ENCODE measurements at places on chromosomes 5 and 9. TPM values are rescaled to one million over a fixed set of nuclear protein-coding genes. Genes with fewer than 3 reads are reported as not detected.

- DNase-seq, result no peak
These were observed 22.3 kb downstream of the PDE8B start for GRCh38 chr5:77232574-77233358.

DNA sequence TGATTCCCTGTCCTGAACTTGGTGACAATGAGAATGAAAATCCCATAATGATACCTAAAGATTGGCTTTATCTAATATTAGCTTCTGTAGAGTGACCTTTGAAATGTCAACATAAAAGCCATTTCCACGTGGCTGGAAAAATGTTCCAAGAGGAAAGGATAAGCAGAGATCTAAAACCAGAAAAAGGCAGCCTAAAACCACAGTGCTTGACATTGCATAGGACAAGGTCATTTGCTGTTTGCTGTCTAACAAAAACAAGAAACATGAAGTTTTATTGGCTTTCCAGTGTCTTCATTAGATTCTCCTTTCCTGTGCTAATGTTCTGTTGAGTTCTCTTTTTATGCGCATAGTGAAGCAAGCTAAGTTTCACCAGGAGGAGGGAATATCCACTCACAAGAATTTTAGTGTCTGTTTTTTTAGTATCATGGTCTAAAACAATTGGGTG lies 44.6 kb downstream of the CPEB4 start:
- no peak for DNase-seq

DNA sequence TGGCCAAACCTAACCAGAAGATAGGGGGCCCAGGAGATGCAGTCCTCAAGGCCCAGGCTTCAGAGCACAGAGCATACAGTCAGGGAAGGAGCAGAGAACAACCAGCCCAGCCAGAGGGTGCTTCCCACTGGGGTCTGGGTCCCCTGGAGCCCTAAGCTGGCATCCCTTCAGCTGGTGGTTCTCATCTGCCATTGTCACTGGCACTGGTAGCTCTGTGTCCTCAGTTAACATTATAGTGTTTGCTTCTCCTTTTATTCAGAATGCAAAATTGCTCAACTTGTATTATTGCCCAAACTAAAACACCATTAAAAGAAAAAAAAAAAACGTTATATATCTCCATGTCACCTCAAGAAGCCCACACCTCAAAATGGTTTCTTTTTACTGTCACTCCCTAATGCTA lies 219.2 kb downstream of the ENC1 start:
- DNase-seq, result no peak

DNA sequence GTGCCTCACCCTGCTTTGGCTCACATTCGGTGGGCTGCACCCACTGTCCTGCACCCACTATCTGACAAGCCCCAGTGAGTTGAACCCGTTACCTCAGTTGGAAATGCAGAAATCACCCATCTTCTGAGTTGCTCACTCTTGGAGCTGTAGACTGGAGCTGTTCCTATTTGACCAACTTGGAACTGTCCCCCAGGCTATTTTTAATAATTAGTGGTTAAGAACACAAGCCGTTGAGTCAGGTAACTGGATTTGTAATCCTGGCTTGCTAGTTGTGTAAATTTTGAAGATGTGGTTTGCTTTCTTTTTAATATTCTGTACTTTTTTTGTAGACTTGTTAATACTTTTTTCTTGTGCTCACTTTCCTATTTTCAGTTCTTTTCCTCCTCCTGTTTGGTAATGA lies 81.2 kb downstream of the CNTLN start:
- DNase-seq, result no peak

Gene FAT2
- under 0.01 TPM for total RNA-seq

- no peak for DNase-seq
These were observed 241.8 kb downstream of the TRIM32 start for GRCh38 chr9:116928884-116929283.

DNA sequence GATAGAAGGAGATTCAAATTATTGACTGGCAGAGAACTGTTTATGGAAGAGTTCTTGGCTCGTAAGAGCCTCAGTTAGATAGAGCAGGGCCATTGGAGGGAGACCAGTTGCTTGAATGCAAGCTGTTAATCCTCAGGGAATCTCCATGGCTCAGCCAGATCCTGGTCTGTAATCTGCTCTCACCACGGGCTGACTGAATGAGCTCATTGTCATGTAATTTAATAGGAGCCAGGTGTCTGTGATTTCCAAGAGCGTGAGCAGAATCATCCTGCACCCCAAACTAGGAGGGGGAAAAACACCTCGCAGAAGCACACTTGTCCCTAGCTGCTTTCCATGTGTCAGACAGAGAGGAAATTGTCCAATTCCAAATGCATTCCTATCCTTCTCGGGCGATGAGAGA lies 19.1 kb upstream of the KCNMB1 start:
- no peak for DNase-seq

- peak; percentile 78 for DNase-seq
These were observed at the start of gene RAI14 for GRCh38 chr5:34656001-34656699. RAI14 (plus strand) TSS chr5:34656328; CDS start chr5:34686920, 30,592 bp downstream.

DNA sequence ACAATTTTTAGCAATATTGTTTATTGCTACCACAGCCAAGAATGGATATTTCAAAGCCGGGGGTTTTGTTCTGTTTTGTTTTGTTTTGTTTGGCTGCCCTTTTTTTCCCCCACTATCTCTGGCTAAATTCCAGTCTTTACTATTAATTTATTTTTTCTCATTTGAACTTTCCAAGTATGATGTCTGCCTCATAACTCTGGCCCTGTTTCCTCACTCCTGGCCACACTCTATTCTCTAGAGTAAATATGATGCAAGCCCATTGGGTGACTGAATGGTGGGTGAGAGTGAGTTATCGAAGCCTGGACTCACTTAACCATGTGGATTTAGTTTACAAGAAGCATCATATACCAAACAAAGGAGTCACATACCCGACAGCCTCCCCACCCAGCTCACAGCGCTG lies 41.9 kb downstream of the WDR36 start:
- DNase-seq, result no peak

- no peak for DNase-seq
These were observed 24.1 kb downstream of the PHF2 start for GRCh38 chr9:93600504-93600903.

- no peak for DNase-seq
These were observed 112.0 kb downstream of the HSPA4 start for GRCh38 chr5:133163839-133164238.

Gene ADGRV1
- total RNA-seq, result 0.04 TPM

- DNase-seq, result no peak
These were observed 199.4 kb downstream of the ESM1 start for GRCh38 chr5:54785729-54786591.

DNA sequence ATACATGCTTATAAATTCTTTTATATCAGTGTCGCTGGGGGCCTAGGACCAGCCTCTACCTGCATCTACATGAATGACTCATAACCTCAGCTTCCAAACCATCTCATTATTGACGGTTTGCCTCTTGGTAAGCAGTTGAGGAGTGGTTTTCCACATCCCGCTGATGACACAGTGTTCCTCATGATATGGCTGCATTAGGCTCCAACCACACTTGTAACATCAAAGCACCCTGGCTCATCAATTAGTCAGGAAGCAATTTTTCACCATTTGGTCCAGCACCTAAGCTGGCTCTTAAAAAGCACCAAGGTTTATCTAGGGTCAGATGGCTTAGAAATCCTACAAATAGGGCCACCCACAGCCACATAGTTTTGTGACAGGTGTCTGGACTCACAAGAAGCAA lies 402.4 kb downstream of the ARHGEF28 start:
- no peak for DNase-seq

- DNase-seq, result no peak
These were observed 10.1 kb downstream of the ROR2 start for GRCh38 chr9:91939978-91940377.

DNA sequence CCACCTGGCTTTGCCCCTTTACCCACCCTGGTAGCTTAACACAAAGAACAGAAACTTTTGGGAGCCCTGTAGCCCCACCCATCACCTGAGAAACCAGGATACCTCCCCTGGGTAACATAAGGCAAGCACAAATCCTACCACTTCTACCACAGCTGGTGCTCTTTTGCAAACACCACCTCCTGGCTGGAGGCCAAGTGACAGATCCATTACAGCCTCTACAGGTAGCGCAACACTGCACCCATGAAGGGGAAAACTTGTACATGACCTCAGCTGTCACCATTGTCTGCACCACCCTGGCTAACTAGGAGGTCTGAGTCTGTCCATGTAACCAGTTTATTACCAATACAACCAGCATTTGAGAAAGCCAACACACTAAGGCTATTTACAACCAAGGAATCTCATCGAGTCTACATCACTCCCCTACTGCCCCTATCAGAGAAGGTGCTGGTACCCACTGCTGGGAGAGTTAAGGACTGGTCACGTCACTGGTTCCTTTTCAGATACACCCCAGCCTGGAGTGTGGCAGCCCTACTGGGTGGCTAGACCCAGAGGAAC lies 128.6 kb downstream of the PJA2 start:
- DNase-seq, result no peak

- peak; percentile 87 for DNase-seq
These were observed 43.8 kb downstream of the STOM start for GRCh38 chr9:121326130-121326838.

DNA sequence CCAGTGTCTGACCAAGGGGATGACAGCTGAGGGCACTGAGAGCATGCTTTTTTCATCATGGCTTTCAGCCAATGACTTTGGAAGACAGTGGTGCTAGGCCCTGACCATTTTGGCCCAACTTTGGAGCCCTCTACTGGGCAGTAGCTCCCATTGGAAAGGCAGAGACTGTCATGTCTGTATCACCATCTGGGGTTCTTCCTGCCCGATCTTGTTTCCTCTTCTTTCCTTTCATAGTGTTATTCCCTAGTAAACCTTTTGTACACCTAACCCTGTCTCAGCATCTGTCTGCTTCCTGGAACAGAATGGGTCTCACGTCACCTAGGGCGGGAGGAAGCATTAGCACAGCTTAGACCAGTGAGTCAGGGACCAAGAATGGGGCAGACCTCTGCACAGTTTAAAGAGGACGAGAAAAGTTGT lies 97.4 kb upstream of the MAST4 start:
- peak; percentile 37 for DNase-seq

Gene NKD2
- 0.13 TPM for total RNA-seq

Gene PLCXD3
- total RNA-seq, result 3.3 TPM

- DNase-seq, result no peak
These were observed 34.6 kb upstream of the SEMA4D start for GRCh38 chr9:89532478-89532877.

Gene GEMIN5
- total RNA-seq, result 21.5 TPM

DNA sequence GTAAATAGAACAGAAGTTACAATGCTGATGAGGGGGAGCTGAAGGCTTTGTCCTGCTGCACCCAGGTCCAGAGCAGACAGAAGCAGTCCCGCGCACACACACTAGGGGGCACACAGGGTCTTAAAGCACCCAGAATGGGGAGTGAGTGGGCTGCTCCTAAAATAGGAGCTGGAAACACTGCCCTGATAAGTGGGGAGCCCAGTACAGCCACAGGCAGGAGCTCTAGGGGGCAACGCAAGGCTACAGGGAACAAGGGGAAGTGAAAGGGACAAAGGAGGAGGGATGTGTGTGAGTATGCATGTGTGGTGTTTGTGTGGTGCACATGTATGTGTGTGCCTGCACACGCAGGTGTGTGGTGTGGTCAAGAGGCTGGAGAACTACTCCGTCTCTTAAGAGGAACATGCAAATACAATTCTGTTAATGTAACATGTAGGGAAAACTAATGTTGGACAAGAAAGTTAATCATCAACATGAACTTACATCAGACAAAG lies 191.5 kb downstream of the ROR2 start:
- no peak for DNase-seq

GRCh38 chr5:14146725-14147124 lies 3.6 kb downstream of the TRIO start:
- DNase-seq, result no peak

GRCh38 chr5:58902765-58903164 lies 319.9 kb downstream of the RAB3C start:
- DNase-seq, result no peak

DNA sequence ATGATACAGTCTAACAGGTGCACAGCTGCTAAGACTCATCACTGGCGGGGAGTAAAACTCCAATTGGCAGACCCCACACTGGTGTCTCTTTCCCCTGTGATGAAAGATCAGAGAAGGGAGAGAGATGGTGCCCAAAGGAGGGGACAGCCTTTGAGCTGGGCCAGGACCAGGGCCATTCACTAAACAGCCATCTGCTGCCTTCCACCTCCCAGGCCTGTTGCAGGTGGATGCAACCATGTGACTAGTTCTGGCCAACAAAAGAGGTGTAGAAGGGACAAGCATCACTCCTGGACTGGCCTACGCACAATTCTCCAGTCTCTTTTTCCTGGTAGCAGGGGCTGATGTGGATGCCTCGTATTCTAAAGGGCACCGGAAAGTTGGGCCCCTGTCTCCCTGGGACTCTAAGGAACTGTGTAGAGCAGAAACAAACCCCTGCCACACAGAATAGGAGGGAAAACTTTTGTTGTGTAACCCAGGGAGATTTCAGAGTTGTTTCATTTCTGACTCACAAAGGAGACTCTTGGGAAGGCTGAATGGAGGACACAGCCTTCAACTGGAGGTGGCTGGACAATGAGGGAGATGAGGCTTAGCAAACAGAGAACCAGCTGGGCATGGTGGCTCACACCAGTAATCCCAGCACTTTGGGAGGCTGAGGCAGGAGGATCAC lies 26.9 kb downstream of the TNIP1 start:
- no peak for DNase-seq

Measured in pulmonary artery endothelial cell (primary cell).